ENCODE measurements at places on chromosomes 4 and X.

DNA sequence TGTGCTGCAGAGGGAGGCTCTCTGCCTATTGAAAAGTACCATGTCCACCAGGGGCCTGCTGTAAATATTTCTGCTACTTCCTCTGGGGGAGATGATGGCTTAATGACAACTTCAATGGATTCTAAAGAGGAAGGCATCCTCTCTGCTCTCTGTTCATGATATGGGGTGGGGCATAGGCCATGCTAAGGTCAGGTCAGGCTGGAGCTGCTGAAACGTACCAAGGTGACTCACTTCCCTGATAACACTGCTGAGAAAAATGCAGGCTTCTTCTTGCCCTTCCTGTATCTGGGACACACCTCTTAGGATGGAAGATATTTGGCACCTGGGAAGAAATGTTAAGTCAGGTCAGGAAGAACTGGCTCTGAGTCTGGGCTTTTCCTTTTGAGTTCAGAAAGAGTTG lies 31.5 kb downstream of the HS3ST1 start:
- no peak for DNase-seq

- DNase-seq = peak; percentile 8
Observed at GRCh38 chr4:2849267-2850152, 5.9 kb downstream of the ADD1 start.

GRCh38 chr4:183540410-183541009 lies 35.7 kb downstream of the ING2 start:
- DNase-seq = no peak

DNA sequence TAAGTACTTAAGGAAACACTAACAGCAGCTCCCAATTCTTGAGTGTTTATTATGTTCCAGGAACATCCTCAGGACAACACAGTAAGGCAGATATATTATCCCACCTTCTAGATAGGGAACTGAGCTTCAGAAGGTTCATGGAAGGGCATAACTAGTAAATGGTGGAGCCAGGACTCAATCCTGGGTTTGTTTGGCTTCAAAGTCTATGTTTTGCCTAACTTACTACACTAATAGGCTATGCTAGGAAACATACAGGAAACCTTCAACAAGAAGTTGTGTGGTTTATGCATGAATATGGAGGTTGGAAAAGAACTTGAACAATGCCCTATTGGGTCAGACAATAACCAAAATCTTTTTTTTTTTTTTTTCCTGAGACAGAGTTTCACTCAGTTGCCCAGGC lies 72.5 kb upstream of the GPR34 start:
- no peak for DNase-seq

DNA sequence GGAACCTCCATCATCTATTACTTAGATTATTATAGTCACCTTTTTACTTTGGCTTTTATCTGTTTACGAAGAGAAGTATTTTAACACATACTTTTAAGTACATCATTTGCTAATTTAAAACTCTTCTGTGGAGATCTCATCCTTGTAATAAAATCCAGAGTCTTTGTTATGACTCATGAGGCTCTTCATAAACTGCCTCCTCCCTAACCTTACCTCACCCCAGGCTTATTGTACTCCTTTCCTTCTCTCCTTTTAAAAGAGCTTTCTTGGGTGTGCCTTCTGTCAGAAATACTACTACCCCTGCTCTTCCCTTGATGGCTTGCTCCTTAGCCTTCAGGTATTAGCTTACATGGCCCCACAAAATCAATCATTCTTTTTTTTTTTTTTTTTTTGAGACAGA lies 6.6 kb downstream of the ARL9 start:
- DNase-seq = no peak

GRCh38 chr4:88093874-88094273 lies 64.6 kb downstream of the ABCG2 start:
- no peak for DNase-seq

GRCh38 chrX:110425222-110426154 lies 66.8 kb downstream of the RTL9 start:
- no peak for DNase-seq

DNA sequence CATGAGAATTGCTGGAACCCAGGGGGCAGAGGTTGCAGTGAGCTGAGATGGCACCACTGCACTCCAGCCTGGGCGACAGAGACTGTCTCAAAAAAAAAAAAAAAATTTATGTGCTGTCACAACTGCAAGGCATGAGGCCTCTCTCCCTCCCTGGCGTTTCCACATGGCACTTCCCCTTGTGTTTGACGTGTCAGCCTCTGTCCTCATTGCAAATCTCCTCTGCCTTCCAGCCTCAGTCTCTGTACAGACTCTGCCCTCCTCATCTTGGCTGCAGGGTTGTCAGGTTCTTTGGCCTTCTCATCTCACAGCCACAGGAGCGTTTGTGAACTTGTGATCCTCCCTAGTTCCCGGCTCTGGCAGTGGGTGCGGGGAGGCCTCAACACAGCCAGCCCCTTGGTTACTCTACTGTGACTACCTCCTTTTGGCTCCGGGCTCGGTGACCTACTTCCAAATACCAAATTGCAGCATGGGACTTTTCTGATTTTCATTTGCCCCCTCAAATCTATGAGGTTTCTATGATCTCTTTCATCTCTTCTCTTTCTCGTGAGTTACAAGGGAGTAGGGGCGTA lies 250.0 kb downstream of the CBR4 start:
- DNase-seq = no peak

GRCh38 chr4:152232271-152232670 lies 303.6 kb downstream of the FBXW7 start:
- no peak for DNase-seq

DNA sequence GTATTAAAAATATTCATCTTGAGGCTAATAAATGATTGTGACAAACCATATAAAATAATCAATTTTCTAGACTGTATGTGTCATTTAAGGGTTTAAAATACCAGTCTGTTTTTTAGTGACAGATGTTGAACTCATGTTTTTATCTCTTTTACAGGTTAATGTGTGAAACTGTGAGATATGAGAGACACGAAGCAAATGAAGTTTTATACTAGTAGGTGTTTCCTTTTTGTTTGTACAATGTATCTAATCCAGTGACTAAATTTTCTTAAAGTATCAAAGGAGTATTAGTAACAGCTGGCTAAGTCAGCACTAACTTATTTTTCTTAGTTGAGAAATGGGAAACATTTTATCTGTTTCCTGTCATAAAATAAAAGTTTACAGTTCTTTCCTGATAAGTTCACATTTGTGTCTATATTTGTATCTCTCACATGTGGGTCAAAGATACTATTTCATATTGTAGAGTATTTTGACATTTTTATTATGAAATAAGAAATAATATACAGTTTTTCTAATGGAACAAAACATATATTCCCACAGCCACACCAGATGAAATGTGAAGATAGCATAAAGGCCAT lies 90.3 kb downstream of the RAPGEF2 start:
- DNase-seq = no peak

DNA sequence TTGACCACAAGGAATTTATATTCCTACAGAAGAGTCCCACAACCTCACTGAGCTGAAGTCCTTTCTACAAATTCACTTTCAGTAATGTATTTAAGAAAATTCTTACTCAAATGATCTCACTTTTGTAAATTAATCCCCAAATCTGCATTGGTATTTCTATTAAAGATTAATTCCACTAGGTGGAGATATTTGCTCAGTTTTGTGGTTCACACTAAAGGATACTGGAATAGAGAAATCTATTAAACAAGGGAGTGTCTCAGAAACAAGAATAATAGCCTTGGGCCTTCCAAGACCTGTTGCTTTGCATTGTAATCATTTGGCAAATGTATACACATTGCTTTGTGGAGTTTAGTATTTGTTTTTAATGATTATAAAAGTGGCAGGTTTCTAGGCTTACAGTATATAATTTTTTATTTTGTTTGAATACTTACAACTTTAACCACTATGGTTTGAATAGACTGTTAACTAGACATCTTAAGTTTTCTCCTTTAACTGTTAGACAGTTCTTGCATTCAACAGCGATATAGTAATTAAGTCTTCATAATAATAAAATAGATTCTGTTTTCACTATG lies 25.9 kb downstream of the CFAP299 start:
- DNase-seq = peak; percentile 48

DNA sequence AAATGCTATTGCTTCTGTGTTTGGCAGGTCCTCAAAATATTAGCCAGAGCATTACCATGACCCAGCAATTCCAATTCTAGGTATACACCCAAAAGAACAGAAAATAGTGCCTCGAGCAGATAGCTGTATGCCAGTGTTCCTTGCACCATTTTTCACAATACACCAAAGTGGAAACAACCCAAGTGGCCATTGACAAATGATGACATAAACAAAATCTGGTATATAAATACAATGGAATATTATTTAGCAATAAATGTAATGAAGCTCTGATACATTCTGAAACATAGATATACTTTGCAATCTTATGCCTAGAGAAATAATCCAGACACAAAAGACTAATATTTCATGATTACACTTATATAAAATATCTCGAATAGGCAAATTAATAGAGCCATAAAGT lies 451.8 kb upstream of the PCDH7 start:
- DNase-seq = no peak

- DNase-seq = no peak
Observed at GRCh38 chr4:48913346-48913745, 6.8 kb upstream of the OCIAD2 start.

DNA sequence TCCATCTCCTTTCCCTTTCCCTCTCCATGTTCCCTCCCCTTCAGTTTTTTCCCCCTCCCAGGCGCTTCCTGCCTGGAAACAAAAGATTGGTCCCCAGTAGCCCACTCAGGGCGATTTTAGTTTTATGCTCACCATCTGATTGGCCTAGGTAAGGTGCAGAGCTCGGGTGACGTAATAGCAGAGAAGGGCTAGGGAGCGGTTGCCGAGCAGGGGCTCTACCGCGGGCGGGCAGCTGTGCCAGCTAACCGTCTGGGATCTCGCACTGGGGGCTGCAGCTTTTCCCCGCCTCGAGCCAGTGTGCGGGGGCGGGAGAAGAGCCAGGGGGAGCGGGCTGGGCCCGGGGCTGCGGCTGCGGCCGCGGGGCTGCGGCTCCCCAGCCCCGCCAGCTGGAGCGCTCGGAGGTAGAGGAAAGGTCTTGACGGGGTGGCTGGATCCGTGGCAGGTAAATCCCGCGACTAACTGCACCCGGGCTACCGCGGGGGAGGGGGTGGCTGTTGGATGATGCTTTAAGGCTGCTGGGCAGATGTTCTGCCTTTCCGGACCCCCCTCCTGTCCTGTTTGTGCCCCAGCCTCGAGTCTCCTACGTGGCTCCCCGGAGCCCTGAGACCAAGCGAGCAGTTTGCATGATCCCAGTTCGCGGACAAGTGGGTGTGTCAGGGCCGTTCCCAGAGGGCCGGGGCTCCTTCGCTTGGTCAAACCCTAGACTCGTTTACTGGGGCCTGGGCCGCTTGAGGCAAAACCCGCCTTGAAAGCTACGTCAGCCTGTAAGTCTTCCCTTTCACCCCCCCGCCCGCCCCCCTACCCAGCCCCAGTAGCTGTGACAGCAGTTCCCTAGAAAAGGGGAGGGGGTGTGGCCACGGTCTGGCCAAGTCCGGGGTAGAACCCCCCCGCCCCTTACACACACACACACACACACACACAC lies at the start of gene PAK3:
Gene PAK3 (plus strand): TSS at position 218 of the 922 bp plus-strand sequence. CDS start 26,913 bp downstream, outside the sequence.
- DNase-seq = peak; percentile 88

DNA sequence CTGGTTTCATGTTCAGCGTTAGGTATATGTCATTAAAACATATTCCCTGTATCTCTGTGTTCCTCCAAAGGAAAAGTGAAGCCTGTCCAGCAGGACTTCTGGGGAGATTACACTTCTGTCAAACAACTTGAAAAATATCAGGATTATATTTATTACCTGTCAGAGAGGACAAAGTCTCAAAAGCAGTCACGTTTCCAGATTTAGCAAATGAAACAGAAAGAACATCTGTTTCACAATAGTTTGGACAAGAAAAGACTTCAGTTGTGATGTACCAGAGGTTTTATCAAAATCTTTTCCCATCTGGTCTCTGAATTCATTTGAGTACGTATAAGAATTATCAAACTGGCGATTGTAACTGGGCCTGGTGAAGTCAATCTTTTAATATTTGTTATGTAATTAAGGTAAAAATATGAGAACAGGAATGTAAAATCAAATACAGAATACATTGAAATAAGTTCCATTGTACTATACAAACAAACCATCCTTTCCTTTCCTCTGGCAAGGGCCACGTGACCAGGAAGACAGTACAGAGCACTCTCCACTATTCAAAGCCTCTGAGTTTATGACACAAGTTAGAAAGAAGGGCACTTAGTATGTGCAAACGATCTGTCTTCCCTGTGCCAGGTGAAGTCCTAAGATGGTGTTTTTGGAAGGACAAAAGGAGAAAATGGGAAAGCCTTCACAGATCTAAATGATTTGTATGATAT lies 3.2 kb downstream of the CASP3 start:
- no peak for DNase-seq

DNA sequence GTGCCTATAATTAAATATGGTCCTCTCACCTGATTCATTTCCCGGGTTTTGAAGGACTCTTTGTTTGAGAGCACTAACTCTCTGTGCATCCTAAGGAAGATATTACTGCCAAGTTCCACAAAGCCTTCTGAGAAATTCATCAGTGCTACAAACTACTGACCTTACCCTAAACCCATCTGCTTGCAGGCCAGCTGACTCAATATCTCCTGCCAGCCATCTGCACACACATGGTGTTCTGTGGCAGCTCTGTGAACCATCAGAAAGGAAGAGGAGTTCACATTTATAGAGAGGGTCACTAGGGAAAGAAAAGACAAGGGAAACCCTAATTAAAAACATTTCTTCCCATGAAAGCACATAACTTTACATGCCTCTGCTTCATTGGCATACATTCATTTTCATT lies 156.7 kb downstream of the ATP10D start:
- peak; percentile 10 for DNase-seq

- no peak for DNase-seq
Observed at GRCh38 chr4:121221608-121222007, 57.5 kb upstream of the TNIP3 start.

GRCh38 chr4:122617597-122618593 lies 3.0 kb downstream of the IL21 start:
- no peak for DNase-seq

- DNase-seq = peak; percentile 63
Observed at GRCh38 chr4:174214101-174214878, 69.2 kb downstream of the FBXO8 start.

GRCh38 chrX:76996641-76997040 lies 450.5 kb upstream of the FGF16 start:
- no peak for DNase-seq

DNA sequence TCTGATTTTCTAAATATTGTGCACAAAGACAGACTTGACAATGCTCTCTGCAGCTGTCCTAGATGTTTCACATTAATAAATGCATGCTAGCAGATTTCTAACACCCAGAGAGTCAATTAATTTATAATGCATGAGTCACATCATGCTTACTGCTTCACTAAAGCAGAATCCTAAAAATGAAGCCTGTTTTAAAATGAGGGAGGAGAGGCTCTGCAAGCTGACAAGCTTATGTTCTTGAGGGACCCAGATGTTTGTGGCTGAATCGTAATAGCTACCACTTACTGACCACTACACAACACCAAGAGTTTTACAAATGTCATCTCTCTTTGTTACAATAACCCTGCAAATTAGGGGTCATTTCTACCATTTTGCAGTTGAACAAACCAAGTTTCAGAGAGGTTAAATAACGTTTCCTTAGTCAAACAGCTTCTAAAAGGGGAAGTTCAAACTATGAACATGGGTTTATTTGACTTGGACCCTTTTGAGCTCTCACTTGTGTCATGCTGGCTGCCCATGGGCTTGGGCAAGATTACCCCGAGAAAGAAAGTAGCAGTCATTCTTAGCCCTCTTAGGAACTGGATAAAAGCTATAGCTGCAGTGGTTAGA lies 262.7 kb upstream of the ETNPPL start:
- DNase-seq = no peak

- DNase-seq = peak; percentile 28
Observed at GRCh38 chr4:24471486-24472160, 112.7 kb downstream of the DHX15 start.
